ENCODE measurements at places on chromosomes 5 and 9.
A peak's percentile ranks its signal among the peaks of the same experiment; 100 is the strongest.

DNA sequence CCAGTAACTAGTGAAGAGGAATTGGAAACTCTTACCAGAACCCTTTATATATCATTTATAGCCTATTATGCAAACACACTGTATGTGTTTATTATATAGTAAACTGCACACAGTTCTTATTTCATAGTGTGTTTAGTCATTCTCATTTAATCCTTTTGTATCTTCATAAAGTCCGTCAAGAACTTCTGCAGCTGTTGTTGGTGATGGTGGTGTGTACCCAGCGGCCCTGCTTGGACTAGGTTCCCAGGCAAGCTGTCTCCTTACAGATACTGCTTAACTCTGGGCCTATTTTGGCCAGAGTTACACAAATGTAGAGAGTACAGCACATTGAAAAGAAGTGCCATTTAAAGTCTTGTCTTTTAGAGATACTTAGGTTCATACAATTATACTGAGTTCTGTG, 231.9 kb downstream of the NDUFS4 start:
- DNase-seq = no peak

DNA sequence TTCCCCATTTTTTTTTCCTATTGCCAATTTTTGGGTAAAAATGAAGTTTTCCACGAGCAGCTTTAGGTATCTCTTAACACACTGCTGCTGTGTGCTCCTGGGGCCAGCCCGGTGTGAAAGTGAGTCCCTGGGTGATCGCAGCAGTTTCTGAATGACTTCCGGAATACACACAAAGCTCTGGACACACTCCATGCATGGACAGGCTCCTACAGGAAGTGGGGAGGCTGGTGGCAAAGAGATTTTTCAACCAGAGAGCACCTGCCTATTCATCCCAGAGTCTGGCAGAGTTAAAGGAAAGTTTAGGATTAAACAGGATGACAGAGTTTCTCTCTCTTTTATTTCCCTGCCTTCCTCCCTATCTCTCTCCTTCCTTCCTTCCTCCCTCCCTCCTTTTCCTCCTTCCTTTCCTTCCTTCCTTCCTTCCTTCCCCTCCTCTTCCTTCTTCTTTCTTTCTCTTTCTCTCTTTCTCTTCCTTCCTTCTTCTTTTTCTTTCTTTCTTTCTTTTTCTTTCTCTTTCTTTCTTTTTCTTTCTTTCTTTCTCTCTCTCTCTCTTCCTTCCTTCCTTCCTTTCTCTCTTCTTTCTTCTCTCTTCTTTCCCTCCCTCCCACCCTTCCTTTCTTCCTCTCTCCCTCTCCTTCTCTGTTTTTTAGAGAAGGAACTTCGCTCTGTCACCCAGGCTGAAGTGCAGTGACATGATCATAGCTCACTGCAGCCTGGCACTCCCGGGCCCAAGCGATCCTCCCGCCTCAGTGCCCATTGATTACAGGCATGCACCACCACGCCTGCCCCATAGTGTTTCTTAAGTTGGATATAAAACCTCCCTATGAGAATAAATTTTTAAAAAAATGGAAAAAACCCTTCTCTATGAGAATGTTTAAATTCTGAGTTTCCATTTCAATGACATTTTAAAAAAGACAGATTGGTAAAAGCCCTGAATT, 38.7 kb upstream of the UBTD2 start:
- DNase-seq = no peak

- DNase-seq = no peak
These were observed 104.9 kb upstream of the RUSC2 start for GRCh38 chr9:35385042-35385441.

- DNase-seq = no peak
These were observed 110.1 kb downstream of the OSTF1 start for GRCh38 chr9:75198436-75198835.

GRCh38 chr5:172417130-172417841, 37.0 kb downstream of the SH3PXD2B start:
- no peak for DNase-seq

DNA sequence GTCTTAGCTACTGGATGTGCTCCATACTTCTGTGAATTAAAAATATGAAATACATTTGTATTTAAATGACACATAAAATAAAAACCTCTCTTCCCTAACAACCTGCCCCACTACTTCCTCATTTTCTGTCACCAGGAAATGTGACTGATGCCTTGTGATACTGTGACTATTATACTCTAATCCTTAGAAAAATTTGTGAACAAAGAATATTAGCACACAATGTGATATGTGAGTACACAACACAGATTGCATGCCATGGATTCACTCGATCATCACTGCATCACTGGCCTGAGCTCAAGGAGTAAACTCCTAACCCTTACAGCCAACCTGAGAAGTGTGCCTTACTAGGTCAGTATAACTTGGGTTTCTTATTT, 281.0 kb downstream of the EFNA5 start:
- no peak for DNase-seq

DNA sequence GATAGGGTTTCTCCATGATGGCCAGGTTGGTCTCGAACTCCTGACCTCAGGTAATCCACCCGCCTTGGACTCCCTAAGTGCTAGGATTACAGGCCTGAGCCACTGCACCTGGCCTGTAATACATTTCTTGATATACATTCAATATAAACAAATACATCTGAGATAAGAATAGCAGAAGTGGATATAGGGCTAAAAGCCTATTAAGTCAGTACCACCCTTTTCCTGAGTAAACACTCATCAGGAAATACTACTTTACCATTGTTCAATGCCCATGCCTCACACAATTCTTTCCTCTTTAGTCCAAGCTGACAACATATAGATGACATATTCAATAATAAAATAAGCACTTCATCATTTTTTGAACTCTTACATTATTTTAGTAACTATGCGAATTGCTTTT, 64.8 kb downstream of the MRPS27 start:
- no peak for DNase-seq

DNA sequence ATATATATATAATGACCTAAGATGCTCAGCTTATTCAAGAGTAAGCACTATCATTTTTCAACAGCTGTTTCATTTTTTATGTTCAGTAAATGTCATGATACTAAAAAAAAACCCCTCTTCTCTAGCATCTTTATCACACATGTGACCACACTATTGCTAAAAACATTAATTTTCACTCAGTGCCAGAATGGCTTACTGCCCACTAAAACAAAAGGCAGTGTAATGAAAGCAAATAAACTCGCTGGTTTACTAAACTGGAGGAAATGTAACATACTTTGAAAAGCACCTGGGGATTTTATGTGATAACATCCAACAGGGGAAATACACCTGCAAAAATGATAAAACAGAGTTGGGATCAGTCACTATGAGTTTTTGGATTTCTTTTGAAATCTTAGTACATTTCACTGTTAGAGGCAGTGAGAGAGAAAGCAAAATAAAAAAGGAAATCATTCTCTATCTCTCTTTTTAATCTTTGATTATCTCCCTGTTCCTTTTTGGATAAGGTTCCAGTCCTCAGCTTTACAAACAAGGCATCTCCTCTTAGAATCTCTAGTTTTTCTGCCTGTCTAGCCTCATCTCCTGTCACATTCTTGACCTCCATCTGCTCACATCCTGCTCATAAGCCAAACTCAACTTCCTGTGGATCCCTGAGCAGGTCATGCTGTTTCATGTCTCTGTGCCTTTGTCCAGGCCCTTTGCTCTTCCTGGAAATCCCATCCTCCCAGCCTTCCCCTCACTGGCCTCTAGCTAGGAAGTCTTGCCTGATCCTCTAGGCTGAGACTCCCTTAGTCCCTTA, 338.0 kb downstream of the MAN2A1 start:
- DNase-seq = no peak

GRCh38 chr9:90825586-90825985, 24.0 kb downstream of the SYK start:
- DNase-seq = no peak

DNA sequence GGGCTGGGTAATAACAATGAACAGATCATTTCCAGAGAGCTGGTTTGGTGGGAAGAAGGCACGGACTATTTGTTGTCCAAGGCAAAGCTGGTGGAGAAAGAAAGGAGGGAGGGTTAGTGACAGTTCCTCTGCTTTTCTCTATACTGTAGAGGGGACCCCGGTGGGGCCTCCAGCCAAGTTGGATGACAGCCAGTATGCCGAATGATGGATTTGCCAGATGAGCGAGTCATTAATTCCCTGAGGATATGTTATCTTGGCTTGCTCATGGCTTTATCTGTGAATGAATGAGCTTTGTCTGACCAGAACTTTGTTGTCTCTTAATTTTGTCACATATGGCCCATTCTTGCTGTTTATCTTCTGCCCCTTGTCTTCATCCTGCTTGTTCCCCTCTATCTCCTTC, 158.6 kb upstream of the GLRA1 start:
- no peak for DNase-seq

DNA sequence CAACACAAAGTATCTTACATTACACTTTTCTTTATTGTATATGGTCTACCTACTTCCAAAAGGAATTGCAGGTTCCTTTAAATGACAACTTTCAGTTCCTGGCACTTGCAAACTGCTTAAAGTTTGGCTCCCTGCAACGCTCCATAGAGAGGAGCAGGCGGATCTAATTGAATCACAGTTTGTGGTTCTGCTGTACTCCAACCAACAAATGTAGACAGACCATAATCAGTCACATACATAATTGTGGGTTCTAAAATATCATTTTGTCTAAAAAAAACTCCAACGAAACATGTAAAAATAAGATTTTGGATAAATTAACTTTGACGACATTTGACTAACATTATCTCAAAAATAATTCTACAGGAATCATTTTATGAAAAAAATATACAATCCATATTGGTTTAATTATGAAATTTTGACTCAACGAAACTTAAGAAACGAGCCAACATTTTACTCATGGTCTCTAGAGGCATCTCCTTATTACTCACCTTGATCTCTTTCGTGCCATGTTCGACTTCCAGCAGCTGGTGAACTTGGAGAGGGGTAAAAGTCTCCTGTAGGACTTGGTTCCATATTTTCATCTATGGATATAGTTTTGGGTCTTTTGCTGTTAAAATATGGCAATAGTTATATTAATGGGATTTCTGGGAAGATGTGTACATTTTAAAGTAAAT, 167.6 kb downstream of the NFIB start:
- DNase-seq = no peak

DNA sequence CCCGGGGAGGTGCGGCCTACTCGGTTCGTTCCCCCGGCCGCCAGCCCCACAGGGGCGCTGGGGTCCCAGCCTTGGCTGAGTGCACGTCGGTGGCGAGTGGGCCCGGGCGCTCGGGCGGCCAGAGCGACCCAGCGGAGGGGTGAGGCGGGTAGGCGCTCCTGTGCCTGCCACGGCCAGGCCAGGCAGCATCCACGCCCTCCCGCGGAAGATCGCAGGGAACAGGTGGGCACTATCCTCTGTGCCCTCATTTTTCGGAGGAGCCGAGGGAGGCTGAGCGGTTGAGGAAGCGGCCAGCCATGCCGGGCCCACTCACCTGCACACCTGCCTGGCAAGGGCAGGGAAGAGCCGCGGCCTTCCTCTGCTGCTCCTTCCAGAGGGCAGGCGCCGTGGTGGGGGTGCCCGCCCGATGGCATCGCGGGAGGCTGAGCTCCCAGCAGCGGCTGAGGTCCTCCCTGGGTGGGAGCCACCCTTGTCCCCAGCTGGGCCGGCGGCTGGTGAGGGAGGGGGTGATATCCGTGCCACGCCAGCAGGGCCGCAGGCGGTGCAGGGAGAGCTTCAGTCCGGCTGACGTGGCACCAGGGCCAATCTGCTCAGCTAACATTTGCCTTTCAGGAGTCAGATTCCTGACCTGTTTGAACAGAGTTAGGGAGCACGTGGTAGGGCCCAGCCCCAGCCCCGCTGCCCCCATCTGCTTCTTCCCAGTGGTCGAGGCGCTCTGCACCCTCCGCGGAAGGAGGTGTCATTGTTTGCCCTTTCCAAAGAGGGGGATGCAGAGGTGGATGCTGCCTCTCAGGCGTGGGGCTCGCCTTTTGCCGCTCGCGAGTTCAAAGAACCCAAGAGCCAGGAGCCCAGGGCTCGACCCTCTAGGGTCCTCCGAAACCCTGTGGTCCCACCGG, 1.6 kb upstream of the SEC16A start:
- DNase-seq = peak; percentile 77

- DNase-seq = no peak
These were observed 7.6 kb downstream of the BASP1 start for GRCh38 chr5:17224858-17225511.

GRCh38 chr5:2840372-2840915, 89.0 kb upstream of the IRX2 start:
- no peak for DNase-seq

DNA sequence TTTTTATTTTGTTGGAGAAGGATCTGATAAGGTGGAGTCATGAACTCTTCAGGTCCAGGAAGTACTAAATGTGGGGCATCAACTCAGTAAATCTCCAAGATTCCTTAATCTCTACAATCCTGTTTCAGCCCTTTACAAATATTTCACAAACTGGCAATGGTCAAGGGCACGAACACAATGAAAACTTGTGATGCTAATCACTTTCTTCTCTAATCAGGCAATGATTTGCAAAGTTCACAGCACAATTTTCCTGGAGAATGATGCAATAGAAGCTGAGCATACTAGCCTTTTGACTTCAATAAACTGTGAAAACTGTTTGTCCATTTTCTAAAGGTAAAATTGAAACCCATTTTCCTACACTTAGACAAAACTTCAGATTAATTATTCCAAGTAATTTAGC, 16.9 kb downstream of the GDF9 start:
- DNase-seq = no peak
